ENCODE measurements at places on chromosomes 16 and 17.

- DNase-seq, result no peak
Observed at GRCh38 chr16:20854963-20855362, 45.2 kb downstream of the DCUN1D3 start.

- DNase-seq, result no peak
Observed at GRCh38 chr16:57797216-57797525, 5.1 kb downstream of the KIFC3 start.

GRCh38 chr16:28162326-28162877, 49.4 kb downstream of the XPO6 start:
- DNase-seq, result no peak

DNA sequence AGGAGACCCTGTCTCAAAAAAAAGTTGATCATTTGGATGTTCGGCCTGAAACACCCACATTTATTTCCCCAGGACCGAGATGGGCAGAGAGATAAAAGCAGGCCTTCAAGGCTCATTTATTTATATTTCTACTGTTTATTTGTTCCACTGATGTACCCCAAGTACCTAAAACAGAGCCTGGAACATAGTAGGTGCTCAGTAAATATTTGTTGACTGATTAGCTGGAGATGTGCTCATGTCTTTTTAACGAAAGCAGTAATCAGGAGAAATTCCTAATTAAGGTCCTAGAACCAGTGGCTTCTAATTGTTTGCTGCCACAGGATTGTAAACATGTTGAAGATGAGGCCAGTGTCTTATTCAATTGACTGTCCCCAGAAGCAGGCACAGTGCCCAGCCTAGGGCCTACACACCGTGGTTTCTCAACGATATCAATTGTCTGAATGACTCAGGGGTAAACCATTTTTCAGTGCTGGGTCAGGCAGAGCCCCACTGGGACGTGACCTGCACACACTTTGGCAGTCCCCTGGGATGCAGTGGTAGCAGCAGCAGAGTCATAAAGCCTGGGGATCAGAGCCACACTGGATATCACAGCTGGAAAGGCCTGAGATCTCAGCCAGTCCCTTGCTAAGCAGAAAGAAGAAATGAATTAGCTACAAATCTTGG, 34.8 kb downstream of the SOST start:
- no peak for DNase-seq

- no peak for DNase-seq
Observed at GRCh38 chr17:64781014-64781756, 119.1 kb upstream of the SMURF2 start.

- DNase-seq, result no peak
Observed at GRCh38 chr16:31427441-31428278, 500 bp downstream of the COX6A2 start.

DNA sequence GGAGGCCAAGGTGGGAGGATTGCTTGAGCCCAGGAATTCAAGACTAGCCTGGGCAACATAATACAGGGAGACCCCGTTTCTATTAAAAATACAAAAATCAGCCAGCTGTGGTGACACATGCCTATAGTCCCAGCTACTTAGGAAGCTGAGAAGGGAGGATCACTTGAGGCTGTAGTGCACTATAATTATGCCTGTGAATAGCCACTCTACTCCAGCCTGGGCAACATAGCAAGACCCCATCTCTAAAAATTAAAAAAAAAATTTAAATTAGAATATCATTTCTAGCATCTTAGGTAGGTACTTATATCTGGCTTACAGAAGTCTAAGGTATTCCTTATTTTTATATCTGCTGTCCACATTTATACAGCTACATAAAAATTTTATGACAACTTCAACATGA, 7.5 kb upstream of the SMG8 start:
- DNase-seq, result no peak

GRCh38 chr17:67635681-67636080, 82.1 kb upstream of the NOL11 start:
- no peak for DNase-seq

- DNase-seq, result no peak
Observed at GRCh38 chr16:1331712-1332617, 1.5 kb upstream of the BAIAP3 start.

GRCh38 chr17:29591146-29591736, 1.7 kb upstream of the ANKRD13B start:
- no peak for DNase-seq

DNA sequence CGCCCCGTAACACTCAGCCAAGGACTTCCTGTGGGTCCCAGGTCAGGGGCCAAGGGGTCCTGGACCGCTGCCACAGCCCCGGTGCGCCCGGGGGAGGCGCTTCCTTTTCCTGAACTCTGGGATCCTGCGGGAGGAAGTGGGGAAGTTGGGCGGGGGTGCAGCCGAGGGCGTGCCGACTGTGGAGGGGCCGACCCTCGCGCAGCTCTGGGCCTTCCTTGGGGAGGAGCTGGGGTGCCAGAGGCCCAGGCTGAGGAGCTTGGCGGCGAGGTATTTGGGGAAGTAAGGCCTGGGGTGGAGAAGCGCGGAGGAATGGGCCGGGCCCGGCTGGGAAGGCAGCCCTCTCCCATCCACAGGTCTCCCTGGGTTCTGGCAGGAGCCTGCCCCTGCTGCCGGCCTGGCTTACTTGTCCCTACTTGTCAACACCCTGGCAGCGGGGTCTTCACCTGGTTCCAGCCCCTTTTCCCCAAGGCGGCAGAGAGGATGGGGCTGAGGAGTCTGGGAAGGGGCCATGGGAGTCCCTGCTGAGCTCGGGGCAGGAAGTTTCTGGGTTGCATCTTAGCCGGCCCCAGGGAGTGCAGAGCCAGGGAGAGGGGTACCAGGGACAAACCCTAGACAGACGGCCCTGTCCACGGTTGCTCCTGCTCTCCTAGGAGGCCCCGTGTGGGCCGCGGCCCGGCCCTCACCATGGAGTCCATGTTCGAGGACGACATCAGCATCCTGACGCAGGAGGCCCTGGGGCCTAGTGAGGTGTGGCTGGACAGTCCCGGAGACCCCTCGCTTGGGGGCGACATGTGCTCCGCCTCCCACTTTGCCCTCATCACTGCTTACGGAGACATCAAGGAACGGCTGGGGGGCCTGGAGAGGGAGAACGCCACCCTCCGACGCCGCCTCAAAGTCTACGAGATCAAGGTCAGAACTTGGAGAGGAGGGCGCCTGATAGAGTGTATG, 1.7 kb downstream of the TBKBP1 start:
- DNase-seq, result no peak

GRCh38 chr16:54385141-54385540, 98.6 kb upstream of the IRX3 start:
- DNase-seq, result no peak

DNA sequence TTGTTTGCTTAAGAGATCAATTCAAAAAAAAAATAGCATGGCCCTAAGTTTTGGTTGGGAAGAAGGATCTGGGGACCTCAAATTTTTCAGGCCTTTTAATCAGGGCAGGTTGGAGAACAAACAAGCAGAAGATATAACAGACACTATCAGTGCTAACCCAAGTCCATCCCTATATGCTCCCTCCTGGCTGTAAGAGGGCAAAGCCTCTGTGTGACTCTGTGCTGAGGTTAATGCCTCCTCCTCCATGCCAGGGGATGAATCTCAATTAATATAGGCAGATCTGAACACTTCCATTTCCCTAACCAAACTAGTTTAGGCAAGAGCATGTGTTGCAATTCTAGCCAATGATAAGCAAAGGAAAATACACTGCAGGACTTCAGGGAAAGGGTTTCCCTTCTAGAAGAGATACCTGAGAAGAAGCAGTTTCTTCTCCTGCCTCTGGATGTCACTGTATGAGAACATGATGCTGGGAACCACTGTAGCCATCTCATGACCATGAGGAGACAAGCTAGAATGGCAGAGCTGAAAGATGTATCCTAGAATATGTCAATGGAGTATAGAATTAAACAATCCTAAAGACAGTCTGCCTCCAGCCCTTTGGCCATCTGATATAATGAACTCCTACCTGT, 76.0 kb downstream of the CHD9NB start:
- DNase-seq, result no peak

- no peak for DNase-seq
Observed at GRCh38 chr17:2912754-2913153, 116.5 kb downstream of the RAP1GAP2 start.

GRCh38 chr16:83603723-83604570, 203.8 kb upstream of the HSBP1 start:
- no peak for DNase-seq

- DNase-seq, result no peak
Observed at GRCh38 chr17:77451894-77452852, 311.4 kb downstream of the SEC14L1 start.

DNA sequence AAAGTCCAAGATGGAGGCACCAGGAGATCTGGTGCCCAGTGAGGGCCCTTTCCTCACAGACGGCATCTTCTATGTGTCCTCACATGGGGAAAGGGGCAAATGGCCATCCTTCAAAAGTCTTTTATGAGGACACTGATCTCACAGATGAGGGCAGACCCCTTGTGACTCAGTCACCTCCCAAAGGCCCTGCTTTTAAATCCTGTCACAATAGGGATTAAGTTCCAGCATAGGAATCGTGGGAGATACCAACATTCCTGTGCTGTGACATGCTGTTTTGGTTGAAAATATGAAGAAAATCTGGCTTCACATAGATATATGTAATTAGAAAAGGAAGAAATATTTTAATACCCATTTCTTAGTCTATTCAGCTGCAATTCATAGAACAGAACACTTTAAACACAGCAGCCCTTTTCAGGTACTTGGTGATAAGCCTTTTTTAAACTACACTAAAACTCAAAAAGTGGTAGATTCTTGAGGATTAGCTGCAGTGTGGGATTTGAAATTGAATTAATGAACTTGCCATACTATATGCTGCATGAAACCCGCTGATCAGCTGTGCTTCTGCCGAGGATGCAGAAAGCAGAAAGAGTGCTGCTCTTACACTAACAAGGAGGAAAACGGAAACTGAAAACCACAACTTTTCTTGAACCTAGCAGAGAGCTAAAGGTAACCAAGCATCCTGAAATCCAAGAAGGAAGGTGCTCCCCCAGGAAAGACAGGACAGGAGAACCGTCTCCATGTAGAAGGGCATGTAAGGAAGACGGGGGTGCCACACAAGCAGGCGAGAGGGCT, 32.7 kb downstream of the VPS53 start:
- peak; percentile 27 for DNase-seq

DNA sequence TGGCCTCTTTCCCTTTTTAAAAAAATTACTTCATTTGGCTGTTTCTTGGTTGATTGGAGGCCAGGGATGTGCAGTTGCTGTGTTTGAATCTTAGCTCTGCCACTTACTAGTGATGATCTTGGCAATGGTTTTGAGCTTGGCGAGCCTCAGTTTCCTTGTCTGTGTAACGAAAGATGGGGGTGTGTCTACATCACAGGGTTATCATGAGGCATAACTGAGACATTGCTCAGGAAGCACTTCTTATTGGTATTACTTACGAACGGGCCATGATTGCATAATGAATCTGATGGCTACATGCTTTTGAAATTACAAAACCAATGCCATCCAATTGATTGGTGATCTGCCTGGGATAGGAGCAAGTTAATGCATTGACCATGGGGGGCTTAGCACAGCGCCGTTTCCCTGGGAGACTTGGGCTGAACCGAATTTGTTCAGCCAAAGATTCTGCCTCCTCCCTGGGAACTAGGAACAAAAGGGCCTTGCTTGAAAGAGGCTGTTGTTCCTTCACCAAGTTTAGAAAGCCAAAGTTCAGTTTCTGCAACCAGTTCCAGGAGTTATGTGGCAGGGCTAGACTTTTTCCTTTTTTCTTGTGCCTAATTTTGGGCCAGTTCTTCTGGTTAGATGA, 21.9 kb downstream of the CMIP start:
- DNase-seq, result no peak

- DNase-seq, result peak; percentile 77
Observed at GRCh38 chr17:17354560-17355349, 51.6 kb downstream of the NT5M start.

GRCh38 chr17:51289696-51290111, 29.4 kb downstream of the UTP18 start:
- no peak for DNase-seq

DNA sequence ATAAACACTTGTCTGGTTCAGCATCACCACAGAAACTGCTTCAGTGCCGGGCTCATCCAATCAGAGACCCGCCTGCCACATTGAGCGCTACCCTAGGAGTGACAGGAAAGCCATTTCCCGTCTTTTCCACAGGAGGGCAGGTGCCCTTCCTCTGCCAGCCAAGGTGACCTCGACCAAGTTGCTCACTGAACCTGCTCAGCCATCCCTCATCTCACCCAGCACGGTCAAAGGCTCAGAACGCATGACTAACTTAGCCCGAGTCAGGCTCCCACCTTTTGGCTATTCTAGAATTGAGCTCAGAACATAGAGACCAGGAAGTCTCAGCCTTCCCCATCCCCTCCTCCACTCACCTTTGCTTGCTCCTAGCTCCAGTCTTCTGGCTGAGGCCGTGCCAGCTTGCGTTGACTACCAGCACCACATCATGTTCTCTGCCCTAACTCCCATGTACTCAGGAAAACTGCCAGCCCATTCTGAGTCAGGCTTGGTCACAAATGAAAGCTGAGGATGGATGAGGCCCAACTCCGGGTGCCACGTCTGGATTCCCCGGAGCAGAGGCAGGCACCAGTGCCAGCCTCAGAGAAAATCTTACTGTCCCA, 15.6 kb downstream of the MRPS23 start:
- no peak for DNase-seq

DNA sequence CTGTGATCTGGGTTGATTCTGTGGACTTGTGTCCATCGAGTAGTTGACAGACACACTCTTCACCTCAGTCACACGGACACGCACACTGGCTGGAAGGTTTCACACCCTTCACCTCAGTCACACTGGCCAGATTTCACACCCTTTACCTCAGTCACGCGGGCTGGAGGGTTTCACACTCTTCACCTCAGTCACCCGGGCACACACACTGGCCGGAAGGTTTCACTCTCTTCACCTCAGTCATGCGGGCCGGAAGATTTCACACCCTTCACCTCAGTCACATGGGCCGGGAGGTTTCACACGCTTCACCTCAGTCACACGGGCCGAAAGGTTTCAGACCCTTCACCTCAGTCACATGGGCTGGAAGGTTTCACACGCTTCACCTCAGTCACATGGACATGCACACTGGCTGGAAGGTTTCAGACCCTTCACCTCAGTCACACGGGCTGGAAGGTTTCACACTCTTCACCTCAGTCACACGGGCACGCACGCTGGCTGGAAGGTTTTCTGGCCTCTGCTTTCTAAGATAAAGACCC, 96.2 kb downstream of the PGS1 start:
- DNase-seq, result no peak

DNA sequence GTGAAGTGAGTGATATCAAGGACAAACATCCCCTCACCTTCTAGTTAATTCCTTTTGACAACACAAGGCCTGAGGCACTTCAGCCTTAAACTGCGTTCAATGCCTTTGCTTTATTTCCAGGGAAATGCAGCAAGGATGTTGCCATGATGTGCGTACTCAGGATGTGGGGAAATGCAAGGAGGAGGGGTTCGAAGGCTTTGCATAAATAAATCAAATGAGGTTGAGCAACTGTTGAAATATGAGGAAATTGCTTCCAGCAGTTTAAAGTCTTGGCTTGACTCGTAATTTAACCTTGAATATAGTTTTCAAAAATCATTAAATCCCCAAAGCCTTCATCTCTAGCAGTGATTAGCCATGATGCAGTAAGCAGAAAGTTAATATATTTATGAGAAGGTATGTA, 81.8 kb upstream of the CCL2 start:
- no peak for DNase-seq

- DNase-seq, result no peak
Observed at GRCh38 chr17:14784997-14785696, 480.0 kb downstream of the PMP22 start.

- DNase-seq, result no peak
Observed at GRCh38 chr17:3683054-3683511, 12.9 kb downstream of the P2RX5 start.

- no peak for DNase-seq
Observed at GRCh38 chr17:61225178-61225882, 174.3 kb upstream of the TBX2 start.

All from neuronal stem cell (in vitro differentiated cells).